ENCODE measurements at places on chromosomes 16 and 17.

- no peak for DNase-seq
Measured at GRCh38 chr17:29555840-29556239, 11.0 kb downstream of the ABHD15 start.

GRCh38 chr17:21164216-21164615 is 37.5 kb downstream of the DHRS7B start:
- no peak for DNase-seq

GRCh38 chr17:1216217-1217088 is 36.7 kb upstream of the ABR start:
- DNase-seq = peak; percentile 54

DNA sequence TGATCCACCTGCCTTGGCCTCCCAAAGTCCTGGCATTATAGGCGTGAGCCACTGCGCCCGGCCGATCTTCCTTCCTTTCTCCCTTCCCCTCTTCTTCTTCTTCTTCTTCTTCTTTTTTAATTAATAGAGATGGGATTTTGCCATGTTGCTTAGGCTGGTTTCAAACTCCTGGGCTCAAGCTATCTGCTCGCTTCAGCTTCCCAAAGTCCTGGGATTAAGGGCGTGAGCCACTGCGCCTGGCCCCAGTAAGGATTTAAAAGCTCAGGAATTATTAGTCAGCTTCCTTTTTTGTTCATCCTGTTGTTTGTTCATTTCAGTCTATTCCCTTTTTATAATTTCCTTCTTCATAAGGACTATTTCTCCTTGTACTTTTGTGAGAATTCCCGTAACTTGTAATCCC is 32.7 kb upstream of the LRRC37A start:
- DNase-seq = no peak

DNA sequence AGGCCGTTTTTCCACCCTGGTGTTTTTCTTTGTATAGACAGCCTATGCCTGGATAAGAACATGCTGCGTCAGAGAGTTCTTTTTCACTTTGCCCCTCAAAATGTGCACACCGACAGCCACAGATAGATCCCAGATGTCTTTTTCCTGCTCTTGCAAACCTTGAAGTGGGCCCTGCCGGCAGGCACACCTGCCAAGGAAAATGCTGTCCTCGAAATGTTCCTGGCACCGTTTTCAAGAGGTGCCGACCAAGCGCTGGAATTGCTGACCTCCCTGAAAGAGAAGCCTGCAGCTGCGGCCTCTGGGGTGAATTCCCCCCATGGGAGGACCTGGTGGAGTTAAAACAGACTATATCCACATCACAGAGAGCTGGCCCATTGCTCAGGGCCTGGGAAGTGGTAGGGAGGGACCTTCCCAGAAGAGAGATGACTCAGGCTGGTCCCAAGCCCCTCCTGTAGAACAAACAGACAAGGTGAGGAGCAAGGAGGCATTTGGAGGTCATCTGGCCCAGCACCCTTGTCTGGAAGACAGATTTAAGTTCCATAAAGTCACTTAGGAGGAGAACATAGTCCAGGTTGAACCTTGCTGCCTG is 668.1 kb downstream of the MAF start:
- no peak for DNase-seq

DNA sequence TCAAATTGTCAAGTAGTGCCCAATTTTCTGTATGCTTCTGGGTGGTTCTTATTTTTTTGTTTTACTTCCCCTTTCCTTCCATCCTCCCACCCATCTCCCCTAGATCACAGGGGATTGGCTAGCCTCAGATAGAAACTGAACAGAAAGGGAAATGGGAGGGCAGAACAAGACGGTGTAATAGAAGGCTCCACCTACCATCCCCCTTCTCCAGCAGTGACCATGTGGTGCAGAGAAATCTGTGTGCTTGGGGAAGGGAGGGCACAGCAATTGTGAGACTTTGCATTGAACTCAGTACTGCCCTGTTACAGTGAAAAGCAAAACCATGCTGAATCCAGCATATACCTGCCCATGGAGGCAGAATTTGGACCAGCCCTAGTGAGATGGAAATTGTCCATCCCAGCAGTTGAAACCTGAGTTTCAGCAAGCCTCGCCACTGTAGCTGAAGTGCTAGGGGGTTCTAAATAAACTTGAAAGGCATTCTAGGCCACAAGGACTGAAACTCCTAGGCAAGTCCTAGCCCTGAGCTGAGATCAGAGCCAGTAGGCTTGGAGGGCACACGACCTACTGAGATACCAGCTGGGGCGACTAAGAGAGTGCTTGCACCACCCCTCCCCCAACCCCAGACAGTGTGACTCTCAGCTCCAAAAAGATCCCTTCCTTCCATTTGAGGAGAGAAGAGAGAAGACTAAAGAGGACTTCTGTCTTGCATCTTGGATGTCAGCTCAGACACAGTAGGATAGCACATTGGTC is 5.2 kb downstream of the SLFN11 start:
- DNase-seq = peak; percentile 70

GRCh38 chr16:31055613-31056012 is 18.4 kb downstream of the ZNF668 start:
- no peak for DNase-seq

- peak; percentile 93 for DNase-seq
Measured at GRCh38 chr17:74923538-74924249, 379 bp upstream of the OTOP2 start.

DNA sequence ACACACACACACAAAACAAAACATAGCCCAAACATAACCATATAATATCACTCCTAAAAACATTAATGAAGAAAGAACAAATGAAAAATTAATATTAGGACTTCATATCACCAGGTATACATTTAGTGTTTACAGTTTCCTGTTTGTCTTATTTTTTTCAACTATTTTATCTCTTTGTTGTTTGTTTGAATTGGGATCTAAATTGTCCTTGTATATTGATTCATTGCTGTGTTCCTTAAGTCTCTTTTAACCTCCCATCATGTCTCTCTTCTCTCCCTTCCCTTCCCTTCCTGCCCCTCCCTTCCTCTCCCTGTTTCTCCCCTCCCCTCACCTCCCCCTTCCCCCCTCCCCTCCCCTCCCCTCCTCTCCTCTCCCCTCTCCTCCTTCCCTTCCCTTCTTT is 23.8 kb upstream of the CBLN1 start:
- no peak for DNase-seq

DNA sequence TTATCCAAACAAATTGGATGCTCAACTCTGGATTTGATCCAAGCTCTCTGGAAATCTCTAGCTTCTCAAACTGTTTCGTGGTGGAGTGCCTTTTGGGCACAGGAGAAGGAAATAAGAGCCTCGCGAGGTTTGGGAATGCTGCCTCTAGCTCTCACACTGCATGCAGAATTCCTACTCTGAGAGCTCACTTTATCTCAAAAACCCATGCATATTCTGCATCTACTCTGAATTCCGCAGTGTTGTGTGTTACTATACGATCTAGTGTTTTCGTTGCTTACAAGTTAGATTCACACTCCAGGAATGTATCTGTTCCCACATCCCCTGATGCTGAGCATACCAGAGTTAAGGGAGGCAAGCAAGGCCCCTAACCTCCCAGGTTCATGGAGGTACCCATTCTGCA is 462.7 kb downstream of the WWOX start:
- DNase-seq = no peak

GRCh38 chr17:32335687-32336086 is 6.3 kb downstream of the C17orf75 start:
- no peak for DNase-seq

GRCh38 chr16:54284931-54285413 is 1.6 kb downstream of the IRX3 start:
- DNase-seq = peak; percentile 29

Measured in GM13976 (cell line).